ENCODE measurements at places on chromosomes 1 and 21.

GRCh38 chr1:167913895-167914496, at the start of gene ADCY10:
Gene ADCY10 (minus strand): TSS chr1:167914134. CDS start chr1:167905140, 8,994 bp downstream.
- no peak for DNase-seq

DNA sequence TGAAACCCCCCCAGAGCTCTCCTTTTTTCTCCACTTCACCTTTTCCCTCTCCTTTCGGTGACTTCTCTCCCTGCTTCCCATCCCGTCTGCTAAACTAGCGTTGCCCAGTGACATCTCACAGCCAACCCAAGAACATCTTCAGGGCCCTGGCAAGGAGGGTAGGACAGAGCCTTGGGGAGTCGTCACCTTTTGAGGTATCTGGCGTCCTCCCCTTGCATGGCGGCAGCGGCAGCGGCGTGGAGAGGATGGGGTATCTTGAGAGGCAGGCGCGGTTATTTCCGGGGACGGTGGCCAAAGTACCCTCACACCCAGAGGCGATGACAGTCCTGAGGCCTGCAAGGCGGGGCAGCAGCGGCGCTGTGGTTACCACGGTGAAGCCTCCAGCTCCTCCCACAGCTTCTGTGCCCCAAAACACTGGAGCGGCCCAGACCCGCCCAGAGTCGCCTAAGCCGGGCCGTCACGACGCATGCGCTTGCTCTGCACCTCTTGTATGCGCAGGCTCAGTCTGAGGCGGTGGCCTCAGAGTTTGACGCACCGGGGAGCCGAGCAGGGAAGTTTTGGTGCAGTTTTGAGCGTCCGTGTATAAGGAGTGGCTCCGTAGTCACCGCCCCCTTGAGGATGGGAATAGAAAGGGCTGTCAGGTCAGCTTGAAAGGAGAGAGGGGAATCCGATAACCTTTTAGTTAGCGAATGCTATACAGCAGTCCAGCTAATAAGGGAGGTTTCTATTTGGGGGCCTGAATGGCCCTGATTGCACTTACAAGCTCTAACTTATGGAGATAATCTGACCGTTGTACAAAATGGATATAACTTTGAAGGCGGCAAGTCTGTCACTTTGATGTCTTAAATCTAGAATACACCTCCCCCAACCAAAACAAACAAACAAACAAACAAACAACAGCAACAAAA, at the start of gene KIFAP3:
Gene KIFAP3, minus strand, starts transcription at position 446 of the 908 bp plus-strand sequence. Its CDS starts 228 bp downstream, at position 218.
- DNase-seq, result peak; percentile 98

- DNase-seq, result no peak
Measured at GRCh38 chr1:10538646-10539355, 64.1 kb downstream of the PEX14 start.

DNA sequence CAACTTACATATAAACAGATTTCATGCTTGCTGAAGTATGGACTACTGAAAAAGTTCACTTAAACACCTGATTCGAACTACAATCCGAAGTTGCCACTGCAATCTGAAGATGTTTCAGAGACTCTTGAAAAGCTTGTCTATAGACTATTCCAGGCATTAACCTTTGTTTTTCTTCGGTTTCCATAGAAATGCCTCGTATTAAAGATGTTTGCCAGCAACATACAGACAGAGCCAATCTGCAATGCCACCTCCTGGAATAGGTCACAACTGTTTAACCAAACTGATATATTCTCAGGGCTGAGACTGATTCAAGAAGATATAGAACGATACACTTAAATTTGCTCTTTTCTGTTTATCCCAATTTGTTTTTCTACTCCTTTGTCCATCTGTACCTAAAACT, 28.9 kb upstream of the DMRTB1 start:
- DNase-seq, result no peak

DNA sequence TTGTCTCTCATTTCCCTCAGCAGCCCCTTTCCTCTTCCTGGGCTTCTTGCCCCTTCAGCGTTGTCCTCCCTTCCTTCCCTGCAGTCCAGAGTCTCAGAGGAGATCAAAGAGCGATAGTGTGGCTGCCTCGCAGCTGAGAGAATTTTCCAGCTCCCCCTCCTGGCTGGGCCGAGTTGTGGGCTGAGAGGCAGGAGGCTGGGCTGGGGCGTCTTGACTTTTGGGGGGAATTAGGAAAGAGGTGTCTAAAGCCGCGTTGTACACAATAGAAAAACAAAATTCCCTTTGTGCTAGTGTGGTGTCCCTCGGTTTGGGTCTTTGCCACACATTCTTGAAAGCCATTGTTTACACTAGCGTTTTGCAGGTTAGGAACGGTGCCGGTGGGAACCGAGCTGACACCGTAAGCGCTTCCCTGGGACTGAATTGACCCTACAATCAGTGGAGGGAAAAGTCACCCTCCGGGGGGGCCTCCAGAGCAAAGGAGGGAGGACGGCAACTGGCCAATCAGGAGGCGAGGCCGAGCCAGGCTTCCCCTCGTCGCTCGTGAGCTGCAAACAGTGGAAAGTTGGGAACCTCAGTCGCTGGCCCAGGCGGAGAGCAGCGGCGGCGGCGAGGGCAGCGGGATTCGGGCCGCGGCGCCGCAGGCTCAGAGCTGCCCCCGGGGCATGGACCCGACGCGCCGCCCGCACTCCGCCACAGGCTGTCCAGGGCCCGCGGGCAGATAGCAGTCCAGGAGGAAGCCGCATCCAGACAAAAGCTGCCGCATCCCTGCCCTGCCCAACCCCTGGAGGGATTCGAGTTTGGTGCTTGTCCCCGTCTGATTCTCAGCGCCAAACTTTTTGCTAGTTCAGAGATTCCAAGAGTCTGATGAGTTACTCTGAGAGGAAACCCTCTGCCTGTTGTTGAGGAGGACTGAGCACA, at the start of gene HMCN1:
Gene HMCN1, plus strand, starts transcription at position 574 of the 918 bp plus-strand sequence. CDS start 389 bp downstream, outside the sequence.
- DNase-seq, result no peak

- no peak for DNase-seq
Measured at GRCh38 chr21:27246741-27247140, 279.9 kb upstream of the ADAMTS5 start.

GRCh38 chr1:88923224-88923623, 31.9 kb upstream of the GTF2B start:
- no peak for DNase-seq

All from fibroblast of the conjunctiva (primary cell).